Activated naive CD4-positive, alpha-beta T cell treated with anti-CD3 and anti-CD28 coated beads for 36 hours (primary cell): ENCODE measurements at places on chromosomes 2 and 18. TPM values are rescaled to one million over a fixed set of nuclear protein-coding genes. Genes with fewer than 3 reads are reported as not detected.

DNA sequence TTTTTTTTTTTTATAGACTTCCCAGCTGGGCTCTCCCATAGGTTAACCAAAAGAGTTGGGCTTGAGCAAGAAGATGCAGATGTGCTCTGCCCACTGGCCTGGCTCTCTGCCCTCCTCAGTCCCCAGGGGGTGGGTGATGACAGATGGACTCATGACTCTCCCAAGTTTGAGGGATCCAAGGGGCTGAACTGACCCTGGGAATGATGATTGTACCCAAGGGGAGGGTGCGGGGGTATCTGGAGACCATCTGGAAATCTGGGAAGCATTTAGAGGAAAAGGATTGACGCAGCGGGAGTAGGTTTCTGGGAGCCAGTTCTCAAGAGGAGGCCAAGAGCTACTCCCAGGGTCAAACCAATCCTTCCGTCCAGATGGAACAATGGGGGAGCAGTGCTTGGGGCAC, 330.8 kb downstream of the CYP26B1 start:
- DNase-seq = no peak

GRCh38 chr2:5695654-5696403, 3.6 kb downstream of the SOX11 start:
- DNase-seq = no peak

GRCh38 chr2:42084231-42084671, 36.4 kb downstream of the PKDCC start:
- DNase-seq = no peak

The CYRIA gene
- total RNA-seq = 1.0 TPM

DNA sequence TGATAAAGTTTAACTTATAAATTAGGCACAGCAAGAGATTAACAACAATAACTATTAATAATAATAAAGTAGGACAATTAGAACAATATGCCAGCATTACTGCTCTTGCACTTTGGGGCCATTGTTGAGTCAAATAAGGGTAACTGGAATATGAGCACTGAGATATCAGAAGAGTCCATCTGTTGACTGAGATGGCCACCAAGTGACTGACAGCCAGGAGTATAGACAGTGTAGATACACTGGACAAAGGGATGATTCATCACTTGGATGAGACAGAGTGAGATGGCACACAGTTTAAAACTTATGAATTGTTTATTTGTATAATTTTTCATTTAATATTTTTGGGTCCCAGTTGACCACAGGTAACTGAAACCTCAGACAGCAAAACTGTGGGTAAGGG, 20.0 kb downstream of the NAB1 start:
- DNase-seq = no peak

DNA sequence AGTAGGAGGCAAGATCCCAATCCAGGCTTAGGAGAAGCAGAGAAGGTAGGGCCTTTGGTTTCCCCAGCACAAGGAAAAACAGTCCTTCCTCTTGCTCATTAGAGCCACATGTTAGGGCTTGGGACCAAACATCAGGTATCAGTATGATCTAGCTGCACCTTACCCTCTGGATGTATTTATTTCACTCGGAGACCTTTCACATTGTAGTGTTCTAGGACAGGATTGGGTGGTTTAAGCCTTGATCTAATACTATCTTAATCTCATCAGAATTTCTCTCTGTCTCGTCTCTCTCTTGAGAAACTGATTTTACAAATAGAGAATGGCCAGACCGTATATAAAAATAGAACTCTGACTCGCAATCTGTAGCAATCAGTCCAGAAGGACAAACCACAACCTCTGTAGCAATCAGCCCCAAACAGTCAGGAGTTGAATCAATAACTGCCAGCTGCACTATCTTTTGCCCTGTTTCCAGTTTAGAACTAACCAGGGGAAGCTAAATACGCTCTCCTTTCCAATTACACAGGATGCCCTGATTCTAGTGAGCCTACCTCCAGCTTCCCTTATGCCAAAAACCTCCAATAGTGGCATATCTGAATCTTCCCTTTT, 207.1 kb downstream of the TDRD15 start:
- no peak for DNase-seq

DNA sequence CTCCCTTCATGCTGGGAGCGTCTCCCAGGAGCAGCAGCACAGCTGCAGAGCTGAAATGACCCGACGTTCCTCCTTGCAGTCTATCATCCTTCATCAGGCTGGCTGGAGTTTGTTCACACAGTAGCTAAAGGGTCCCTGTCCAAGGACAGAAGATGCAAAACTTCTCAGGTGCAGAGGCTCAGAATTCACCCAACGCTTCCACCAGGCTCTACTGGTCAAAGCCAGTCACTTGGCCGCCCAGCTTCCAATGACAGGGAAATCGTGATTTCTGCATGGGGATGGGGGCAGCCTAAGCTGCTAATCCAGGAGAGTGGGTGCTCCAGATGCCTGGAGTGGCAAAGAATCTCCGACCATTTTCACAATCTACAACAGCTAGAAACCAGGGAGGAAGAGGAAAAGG, 97.0 kb upstream of the SALL3 start:
- DNase-seq = no peak

The PLGLB1 gene
- not detected for total RNA-seq

- DNase-seq = peak; percentile 92
These were observed 42.4 kb downstream of the KLF7 start for GRCh38 chr2:207123335-207123744.

The FARSB gene
- 46.4 TPM for total RNA-seq

DNA sequence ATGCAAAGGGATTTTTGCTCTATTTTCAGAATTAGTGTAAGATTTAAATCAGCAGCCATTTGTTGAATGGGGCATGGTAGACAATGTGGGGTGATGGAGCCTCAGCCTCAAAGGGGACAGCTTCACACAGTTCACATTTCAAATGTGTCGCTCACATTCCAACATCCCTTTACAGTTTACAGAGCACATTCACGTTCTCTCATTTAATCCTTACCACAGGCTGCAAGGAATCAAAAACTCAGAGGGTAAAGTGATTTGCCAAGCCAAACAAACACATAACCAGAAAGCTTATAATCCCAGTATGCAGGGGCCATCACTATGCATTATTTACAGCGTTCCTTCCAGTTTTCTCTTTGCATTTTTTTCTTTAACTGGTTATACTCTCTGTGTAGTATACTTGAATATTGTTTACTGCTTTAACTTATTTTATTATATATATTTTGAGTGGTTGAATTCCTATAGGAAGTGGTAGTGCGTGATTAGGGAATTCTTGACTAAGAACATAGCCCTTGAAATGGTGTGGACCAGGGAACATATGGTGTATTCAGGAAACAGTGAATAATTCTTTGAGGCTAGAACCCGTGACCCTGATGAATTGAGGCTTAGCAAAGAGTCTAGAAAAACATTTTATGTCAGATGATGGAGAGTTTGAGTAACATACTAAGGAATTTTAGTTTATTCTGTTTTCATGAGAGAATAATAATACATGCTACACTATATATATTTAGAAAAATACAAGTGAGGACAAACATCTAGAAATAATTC, 18.1 kb upstream of the TAF1B start:
- DNase-seq = no peak

GRCh38 chr18:38025433-38026038, 459.9 kb upstream of the CELF4 start:
- no peak for DNase-seq

DNA sequence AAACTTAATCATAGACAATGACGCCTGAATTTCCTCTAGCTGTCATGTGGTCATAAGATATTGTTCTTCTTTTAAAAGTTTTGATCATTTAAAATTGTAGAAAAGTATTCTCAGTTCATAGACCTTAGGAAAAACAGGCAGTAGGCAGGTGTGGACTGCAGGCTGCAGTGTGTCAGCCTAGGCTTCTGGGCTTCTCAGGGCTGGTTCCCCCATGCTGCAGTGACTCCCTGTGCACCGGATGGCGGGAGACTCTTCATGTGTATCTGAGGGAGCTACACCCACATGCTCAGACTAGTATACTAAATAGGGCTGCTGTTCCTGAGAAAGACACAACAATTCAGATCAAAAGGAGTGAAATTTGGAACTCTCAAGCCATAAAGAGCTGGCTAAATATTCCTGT, 72.4 kb downstream of the PXDN start:
- DNase-seq = no peak

The PTCD3 gene
- 195 TPM for total RNA-seq

DNA sequence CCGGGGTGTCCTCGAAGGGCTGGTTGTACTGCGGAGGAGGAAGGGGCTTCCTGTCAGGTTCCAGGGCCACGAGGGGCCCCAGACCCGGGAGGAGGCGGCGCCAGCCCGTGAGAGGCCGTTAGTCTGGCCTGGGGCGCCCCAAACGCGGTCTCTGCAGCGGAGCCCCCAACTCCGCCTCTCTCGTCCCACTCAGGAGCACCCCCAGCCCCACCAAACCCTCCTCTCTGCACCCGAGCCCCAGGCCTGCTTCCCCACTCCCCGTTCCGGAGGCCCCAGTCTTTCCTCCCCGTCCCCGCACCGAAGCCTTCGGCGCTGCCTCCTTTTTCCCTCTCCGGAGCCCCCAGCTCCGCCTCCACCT, 473 bp downstream of the HJURP start:
- peak; percentile 15 for DNase-seq

The CNTNAP5 gene
- total RNA-seq = not detected

GRCh38 chr2:15860760-15861159, 79.6 kb upstream of the MYCN start:
- no peak for DNase-seq

DNA sequence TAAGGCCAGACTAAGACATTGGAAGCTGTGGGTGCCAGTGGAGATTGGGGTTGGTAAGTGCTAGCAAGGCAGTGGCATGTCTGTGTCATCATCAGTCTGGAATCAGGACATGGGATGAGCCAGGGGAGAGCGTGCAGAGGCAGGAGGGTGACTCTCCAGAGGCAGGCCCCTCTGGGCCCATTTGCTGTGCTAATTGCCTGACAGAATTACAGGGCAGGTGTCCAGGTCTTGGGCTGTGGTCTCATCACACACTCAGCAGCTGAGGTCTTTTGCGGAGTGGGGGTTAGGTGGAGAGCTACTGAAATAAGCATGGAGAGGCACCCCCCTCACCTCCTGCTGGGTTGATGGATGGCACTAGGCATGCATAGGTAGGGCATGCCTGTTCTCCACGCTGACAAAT, 57.4 kb downstream of the CELF4 start:
- no peak for DNase-seq

The WDR7 gene
- 17.3 TPM for total RNA-seq

- DNase-seq = no peak
These were observed 299.4 kb downstream of the EPHA4 start for GRCh38 chr2:221272729-221273128.

- DNase-seq = no peak
These were observed 42.3 kb downstream of the SLC4A1AP start for GRCh38 chr2:27705851-27706622.

The KHK gene
- 10.2 TPM for total RNA-seq

DNA sequence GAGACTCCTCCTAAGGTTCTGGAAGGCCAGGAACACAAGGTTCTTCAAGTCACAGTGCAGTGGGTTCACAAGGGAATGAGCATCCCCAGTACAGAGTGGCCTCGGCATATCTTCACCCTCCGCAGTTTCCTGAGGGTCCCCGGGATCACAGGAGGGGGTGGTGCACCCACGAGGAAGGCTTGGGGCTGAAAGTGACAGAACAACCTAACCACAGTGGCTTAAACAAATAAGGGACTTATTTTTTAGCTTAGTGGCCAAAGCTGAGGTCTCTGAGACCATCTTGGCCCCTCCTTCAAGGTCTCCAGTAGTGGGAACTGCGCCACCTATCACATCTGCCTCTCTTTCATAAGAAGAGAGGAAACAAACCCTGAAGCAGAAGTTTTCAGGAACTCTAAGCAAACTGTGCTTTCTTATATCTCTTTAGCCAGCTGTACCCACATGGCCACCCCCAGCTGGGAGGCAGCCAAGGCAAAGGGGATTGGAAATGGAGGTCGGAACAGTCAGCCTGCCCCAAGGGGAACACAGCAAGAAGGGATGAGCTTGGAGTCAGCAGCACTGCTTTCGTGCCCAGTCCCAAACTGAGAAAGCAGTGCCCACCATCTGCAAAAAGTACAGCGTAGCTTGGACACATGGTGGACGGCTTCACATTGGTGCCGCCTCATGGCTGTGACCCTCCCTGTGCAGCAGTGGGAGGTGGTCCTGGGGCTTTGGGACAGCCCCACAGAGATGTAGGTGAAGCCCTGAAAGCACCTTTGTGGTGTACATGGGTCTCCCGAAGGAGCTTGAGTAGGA, 260.0 kb upstream of the ID2 start:
- no peak for DNase-seq

The VIT gene
- not detected for total RNA-seq

The TMEM17 gene
- 0.21 TPM for total RNA-seq

DNA sequence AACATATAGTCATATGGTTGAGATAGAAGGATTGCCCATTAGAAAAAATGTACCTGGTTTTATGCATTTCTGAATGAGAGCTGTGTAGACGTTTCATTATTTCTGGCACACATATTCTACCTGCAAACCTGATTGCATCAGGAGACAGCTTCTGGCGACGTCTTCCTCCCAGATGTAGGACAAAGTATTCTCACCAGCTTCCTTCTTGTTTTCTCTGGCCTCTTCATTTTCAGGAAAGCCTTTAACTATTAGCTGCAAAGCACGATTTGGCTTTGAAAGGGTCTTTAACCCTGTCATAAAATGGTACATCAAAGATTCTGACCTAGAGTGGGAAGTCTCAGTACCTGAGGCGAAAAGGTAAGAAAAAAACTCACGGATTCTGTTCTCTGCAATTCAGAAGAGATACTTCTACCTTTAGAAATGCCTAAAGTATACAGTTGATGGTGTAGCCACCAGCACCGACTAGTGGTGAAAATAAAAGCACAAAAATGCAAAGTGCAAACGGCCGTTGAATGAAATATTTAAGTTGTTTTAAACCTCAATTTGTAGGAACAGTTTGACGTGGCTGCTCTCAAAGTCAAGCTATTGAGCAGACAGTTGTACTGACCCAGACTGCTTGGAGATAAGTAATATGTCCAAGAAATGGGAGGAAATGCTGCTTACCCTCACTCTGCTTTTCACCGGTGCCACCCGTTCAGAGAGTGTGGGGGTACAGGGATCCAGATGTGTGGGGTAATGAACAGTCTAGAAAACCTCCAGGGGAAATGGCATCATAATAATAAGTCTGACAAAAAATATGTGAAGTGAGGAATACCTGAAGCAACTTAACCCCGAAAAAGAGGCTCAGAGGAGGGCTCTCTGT, 20.2 kb downstream of the IL18RAP start:
- DNase-seq = peak; percentile 74

- DNase-seq = no peak
These were observed 3.6 kb downstream of the CNRIP1 start for GRCh38 chr2:68316111-68316510.

DNA sequence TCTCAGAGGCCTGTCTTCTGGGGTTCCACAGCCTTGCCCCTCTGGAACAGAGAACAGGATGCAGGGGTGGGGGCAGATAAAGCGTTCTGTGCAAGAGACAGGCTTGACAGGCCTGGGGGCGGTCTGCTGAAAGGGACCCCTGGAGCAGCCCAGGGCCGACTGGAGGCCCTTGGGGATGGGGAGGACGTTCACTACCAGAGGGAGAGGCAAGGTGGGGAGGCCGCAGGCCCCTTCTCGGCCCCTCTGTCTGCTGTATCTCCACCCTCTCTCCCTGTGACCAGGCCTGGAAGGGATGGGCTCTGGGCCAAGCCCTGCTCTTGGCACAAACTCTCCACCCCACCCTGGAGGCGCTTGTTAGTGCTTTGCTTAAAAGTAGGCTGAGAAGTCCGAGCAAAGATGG, 27.3 kb upstream of the INHBB start:
- DNase-seq = no peak

GRCh38 chr2:195498839-195499490, 158.1 kb upstream of the SLC39A10 start:
- no peak for DNase-seq

The REG3A gene
- not detected for total RNA-seq

The CENPA gene
- total RNA-seq = 43.6 TPM

- DNase-seq = no peak
These were observed 261.2 kb downstream of the TXNL1 start for GRCh38 chr18:56377231-56377630.

The TTN gene
- 0.91 TPM for total RNA-seq
